Activated naive CD4-positive, alpha-beta T cell (primary cell): ENCODE measurements at places on chromosomes 7 and 10.

GRCh38 chr10:13685885-13686284 is 99.1 kb downstream of the PRPF18 start:
- DNase-seq, result no peak

DNA sequence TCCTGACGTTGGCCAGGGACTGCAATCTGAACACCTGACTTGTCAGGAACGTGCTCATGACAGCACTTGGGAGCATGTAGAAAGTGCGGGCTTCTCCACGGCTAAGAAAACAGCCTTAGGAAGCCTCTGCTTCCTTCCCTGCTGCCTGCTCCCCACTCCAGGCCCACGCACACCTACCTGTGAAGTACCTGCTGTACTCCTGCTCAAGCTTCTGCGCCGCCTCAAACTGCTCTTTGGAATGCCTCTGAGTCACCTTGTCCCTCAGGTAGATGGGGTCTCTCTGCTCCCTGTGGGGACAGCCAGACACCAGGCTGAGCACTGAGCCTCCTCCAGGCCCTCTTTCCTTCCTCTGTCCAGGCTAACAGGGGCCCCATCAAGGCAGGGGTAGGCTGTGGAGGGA is 132.7 kb downstream of the DLG5 start:
- DNase-seq, result no peak

DNA sequence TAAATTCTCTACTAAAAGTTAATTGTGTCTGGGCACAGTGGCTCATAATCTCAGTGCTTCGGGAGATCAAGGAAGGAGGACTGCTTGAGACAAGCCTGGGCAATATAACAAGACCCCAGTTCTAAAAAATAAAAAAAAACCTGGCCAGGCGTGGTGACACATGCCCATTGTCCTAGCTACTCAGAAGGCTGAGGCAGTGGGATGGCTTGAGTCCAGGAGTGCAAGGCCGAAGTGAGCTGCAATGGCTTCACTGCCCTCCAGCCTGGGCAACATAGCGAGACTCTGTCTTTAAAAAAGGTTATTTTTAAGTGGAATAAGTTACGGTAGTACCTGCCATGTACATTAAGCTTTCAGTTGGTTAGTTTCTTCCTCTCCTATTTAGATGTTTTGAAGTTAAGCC is 28.9 kb downstream of the CDK14 start:
- DNase-seq, result no peak

- DNase-seq, result no peak
Observed at GRCh38 chr10:381805-382204, 246.6 kb downstream of the ZMYND11 start.

- no peak for DNase-seq
Observed at GRCh38 chr10:15222511-15222910, 54.0 kb upstream of the NMT2 start.

- DNase-seq, result no peak
Observed at GRCh38 chr10:80498833-80499741, 38.6 kb upstream of the SH2D4B start.

- no peak for DNase-seq
Observed at GRCh38 chr7:100091411-100092181, 2.8 kb downstream of the COPS6 start.

- DNase-seq, result no peak
Observed at GRCh38 chr7:104791080-104791479, 222.9 kb upstream of the KMT2E start.

- no peak for DNase-seq
Observed at GRCh38 chr7:23470330-23471105, at the start of gene IGF2BP3. IGF2BP3 (minus strand) TSS chr7:23470491; CDS start chr7:23470110, 381 bp downstream.

DNA sequence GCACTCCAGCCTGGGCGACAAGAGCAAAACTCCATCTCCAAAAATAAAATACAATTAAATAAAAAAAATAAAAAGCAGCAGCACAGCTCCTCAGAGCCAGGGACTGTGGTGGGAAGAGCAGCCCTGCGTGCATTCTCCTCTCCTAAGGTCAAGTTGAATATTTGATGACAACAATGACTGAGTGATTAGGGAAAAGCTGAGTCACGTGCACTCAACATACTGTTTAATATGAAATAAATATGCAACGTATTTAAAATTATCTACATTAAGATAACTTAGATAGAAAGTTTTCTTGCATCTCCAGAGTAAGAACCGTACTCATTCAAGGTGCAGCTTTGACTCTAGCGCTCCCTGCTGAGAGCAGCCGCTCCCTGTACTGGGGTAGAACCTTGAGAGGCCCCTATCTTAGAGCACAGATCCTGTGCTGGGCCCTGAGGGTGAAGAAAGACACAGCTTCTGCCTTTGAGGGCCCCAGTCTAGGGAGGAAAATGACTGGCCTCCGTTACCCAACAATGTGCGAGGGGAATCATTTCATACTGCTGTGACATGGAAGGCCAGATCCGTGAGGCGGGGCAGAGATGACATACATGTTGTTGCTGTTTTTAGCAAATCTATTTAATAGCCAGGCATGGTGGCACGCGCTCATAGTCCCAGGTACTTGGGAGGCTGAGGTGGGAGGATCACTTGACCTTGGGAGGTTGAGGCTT is 81.1 kb downstream of the SVIL start:
- DNase-seq, result no peak

GRCh38 chr7:130463553-130464434 is 23.0 kb upstream of the CEP41 start:
- DNase-seq, result no peak

GRCh38 chr10:109914966-109915365 is 8.3 kb downstream of the XPNPEP1 start:
- no peak for DNase-seq

GRCh38 chr10:1049425-1049958 is 573 bp upstream of the IDI1 start:
- DNase-seq, result no peak

- no peak for DNase-seq
Observed at GRCh38 chr10:74026428-74027015, 28.6 kb downstream of the VCL start.

GRCh38 chr10:12512332-12513002 is 163.1 kb downstream of the CAMK1D start:
- no peak for DNase-seq

- no peak for DNase-seq
Observed at GRCh38 chr10:103632247-103632642, 138.7 kb downstream of the NEURL1 start.

GRCh38 chr10:98029149-98030092 is 1.0 kb downstream of the CRTAC1 start:
- DNase-seq, result no peak

DNA sequence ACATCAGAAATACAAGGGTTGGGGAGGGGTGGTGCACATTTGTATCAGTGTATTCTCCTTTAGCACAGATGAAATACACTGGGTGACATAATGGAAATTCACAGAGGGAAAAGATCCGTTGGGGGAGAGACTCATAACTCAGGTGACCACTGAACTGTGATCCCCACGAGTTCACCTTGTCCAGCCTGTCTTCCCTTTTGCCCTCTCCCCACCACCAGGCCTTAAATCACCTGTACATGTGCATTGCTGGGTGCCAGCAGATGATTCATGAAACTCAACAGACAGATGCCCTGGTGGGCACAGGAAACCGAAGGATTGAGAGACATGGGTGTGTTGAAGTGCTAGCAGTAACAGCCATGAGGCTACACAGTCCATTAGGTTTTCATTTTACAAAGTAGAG is 253.3 kb downstream of the PLXNA4 start:
- DNase-seq, result no peak
